ENCODE measurements at places on chromosomes 3 and 15.

DNA sequence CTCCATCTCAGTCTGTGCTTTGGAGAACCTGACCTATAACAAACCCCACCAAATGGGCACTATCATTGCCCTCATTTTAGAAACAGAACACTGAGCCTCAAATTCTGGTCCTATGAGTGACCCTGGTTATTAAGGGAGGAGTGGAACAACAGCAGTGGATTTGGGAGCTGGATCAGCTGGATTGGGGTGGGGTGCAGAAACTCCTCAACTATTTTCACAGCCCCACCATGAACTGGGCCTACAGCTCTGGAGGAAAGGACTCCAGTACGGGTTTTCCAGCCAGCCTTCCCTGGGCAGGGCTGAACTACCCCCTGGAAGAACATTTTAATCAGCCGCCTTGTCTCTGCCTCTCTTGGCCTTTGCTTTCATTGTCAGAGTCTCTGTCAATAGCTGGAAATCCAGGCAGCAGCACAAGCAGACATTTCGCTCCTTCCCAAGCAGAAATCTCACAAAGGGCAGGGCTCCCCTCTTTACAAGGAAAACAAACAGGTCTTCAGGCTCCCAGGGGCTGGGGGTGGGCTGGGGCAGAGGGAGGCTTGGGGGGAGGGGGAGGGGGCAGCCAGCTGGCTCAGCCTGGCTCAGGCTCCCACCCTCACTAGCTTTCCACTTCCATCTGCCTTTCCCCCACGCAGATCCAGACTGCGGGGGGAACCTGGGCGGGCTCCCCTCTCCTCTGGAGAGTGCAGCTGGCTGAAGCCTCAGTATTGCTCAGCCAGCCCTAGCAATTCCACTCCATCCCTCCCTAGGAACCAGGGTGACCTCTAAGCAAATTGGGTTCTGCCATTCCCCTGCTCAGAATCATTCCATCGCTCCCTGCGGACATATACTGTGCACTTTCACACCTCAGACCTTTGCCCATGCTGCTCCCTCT lies 13.7 kb upstream of the TLE3 start:
- DNase-seq = no peak

DNA sequence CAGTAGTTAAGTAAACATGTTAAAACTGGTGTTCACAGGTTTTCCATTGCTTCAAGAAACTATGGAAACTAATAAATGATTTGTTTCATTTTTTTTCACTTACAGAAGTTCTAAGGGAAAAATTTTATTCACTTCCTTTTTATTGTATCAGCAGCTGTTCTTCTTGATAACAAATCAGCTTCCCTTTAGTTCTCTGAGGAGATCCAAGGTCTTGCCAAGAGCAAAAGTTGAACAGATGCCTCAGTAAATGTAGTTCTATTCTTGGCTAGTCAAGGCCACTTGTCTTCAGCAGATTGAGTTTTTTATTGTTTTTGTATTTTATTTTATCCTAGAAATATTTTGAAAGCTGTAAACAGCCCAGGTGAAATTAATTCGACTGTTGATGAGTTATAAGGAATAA lies 41.8 kb downstream of the KCNH8 start:
- no peak for DNase-seq

DNA sequence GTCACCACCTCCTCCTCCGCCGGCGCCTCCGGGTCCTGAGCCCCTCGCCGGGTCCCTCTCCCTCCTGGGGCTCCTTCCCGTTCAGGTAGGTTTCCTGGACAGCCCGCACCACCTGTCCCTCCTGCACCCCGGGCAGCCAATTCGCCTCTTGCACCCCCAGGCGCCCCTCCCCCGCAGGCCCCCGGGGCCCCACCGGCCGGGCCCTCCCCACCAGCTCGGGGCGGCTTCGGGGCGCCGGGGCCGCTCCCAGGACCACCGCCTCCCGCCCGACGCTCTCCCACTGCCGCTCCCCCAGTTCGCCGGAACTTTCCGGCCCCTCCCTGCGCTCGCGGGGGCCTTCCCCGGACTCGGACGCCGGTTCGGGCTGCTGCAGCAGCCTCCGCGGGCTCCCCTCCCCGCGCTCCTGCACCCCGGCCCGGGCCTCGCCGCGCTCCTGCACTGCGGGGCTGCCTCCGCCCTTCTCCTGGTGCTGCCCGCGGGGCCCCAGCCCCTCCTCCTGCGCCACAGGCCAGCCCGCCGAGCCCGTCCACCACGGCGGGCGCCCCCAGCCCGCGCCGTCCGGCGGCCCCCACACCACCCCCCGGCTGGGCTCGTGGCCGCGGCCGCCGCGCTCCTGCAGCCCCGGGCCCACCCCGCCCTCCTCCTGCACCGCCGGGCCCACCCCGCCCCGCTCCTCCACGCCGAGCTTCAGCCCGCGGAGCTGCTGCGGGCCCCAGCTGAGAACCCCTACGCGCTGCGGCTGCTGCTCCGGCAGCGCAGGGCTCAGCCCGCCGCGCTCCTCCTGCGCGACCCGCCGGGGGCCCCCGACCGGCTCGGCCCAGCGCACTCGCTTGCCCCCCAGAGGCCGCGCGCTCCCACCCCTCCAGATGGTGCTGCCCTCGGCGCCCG lies 587 bp upstream of the TNK2 start:
- peak; percentile 51 for DNase-seq

GRCh38 chr15:69504352-69505040 lies 51.9 kb downstream of the RPLP1 start:
- DNase-seq = no peak

- no peak for DNase-seq
These were observed 25.6 kb downstream of the EAF1 start for GRCh38 chr3:15452961-15453360.

GRCh38 chr15:81111510-81112470 lies 22.3 kb upstream of the CFAP161 start:
- DNase-seq = no peak

DNA sequence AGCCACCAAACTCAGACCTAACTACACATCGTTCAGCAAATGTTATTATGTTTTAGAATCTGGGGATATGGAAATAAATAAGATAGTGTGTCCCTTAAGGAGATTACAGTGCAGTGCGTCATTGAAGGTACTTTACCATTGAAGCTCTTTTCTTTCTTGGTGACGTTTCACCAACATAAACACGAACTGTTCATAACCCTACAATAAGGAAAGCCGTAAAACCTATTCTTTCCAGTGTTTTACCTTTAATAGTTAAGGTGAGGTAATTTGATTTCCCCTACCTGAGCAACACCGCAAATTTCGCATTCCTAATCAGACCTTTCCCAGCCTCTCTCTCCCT lies 826 bp downstream of the CCDC66 start:
- DNase-seq = no peak

DNA sequence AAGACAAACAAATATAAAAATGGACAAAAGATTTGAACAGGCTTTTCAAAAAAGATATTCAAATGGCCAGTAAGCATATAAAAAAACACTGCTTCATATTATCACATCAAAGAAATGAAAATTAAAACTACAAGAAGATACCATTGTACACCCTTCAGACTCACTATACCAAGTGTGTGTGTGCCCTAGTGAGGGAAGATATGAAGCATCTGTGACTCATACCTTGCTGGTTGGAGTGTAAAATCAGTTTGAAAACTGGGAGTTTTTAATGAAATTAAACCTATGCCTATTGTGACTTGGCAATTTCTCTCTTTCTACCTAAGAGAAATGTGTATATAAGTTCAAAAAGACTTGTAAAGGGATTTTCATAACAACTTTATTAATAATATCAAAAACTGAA lies 23.5 kb upstream of the SLC15A2 start:
- DNase-seq = no peak

DNA sequence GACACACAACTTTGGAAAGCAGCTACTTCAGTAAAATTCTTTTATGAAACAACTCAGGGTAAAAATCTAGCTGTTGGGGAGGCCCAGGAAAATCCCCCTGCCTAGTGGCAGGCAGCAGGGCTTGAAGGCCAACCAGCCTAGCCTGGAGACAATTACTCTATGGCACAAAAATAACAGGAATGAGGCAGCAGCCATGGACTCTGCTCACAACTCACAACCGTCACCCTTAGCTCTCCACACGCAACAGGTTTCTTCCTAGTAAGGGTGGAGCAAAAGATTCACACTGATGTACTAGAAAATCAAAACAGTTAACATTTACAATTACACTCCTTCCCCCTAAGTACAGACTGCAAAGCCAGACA lies 530 bp upstream of the FBXL22 start:
- no peak for DNase-seq

DNA sequence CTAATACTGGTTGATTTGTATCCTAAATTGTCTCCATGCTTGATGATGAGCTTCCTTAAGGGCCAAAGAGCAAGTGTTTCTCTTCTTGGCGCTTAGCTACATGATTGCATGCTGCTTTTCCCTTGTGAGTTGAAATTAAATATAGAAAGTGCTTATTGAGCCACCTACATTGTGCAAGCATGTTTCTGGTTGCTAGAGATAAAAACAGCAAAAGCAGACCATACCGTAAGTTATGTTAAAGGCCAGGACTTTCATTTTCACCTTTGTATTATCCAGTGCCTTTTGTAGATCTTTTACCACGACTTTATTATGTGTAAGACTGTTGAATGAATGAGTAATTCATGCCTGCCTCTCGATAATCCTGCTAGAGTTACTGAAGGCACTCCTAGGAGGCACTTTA lies 41.9 kb upstream of the CCNB2 start:
- DNase-seq = no peak

DNA sequence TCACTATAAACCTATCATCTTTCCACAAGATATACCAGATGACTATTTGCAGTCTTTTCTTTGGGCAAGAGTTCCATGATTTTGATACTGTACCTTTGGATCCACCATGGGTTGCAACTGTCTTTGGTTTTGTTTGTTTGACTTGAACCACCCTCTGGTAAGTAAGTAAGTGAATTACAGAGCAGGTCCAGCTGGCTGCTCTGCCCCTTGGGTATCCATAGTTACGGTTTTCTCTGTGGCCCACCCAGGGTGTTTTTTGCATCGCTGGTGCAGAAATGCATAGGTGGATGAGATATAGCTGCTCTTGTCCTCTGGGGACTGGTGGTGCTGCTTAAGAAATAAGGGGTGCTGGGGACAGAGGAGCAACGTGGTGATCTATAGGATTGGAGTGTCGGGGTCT lies 33.8 kb downstream of the CHDH start:
- DNase-seq = no peak

GRCh38 chr3:124101643-124102042 lies 109.7 kb upstream of the ROPN1 start:
- DNase-seq = no peak

DNA sequence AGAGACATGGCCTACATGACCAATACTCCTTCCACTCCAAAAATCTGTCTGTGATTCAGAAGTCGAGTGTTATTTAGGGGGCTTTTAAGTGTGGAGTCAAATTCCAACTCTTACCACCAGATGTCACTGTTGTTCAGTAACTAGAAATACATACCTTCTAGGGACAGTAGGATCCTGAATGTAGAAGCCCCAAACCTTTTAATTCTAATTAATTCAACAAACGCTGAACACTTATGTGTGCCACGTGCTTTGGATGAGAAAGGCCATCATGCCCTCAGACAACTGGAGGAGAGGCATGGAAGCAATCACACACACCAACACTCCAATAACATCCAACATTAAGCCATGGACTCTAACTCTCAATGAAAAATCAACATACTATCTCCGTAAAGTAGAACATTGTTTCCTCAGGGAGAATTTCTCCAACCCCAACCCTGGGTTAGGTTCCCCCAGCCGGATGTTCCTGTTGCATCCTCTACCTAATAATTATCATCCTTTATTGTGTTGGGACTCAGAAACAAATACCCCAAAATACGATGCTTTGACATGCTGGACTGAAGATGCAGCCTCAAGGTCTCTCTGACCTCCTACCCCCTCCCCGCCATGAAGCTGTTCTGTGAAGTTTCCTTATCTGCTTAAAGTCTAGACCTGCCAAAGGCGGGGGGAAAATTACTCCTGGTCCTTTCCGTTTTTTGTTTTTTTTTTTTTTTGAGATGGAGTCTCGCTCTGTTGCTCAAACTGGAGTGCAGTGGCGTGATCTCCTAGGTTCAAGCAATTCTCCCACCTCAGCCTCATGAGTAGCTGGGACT lies 8.0 kb upstream of the CCDC13 start:
- DNase-seq = no peak

GRCh38 chr3:124283652-124284023 lies 291.7 kb upstream of the ROPN1 start:
- no peak for DNase-seq

DNA sequence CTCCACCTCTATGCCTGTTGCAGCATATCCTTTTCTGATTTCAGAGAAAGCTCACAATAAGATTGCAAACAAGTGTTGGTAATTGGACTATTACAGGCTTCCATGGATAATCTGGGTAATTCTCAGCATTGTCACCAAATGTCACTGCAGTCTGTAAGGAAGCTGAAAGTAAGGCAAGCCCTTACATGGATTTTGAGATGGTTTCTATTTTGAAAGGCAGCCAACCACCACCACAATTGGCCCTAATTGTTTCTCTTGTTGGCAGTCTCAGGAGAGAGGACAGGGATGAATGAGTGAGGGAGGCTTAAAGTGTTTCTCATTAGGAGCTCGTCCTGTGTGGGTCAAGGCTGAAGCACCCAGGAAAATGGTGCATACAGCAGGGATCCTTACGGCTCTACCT lies 879.9 kb downstream of the TUSC7 start:
- DNase-seq = no peak

GRCh38 chr3:160287666-160288065 lies 62.4 kb downstream of the C3orf80 start:
- DNase-seq = no peak

DNA sequence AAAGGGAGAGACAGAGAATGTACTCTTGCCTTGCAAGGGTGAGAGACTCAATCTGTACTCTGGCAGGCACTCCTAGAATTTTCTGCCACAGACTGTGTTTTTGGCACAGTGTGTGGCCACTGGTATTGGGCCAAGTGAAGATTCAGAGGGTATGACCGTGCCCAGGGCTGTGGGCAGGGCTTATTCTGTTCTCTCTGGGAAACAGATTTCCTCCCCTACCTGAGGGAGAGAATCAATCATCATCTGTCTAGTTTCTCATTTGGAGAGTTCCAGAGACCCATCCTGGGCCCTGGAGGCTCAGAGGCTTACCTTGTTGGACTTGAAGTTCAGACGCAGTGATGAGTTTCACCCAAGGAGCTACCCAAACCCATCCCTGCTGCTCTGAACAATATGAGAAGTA lies 28.2 kb downstream of the CSTA start:
- no peak for DNase-seq

- DNase-seq = no peak
These were observed 307.3 kb upstream of the RBMS3 start for GRCh38 chr3:28973609-28974008.

GRCh38 chr15:88657326-88658069 lies 18.7 kb downstream of the ISG20 start:
- DNase-seq = no peak

- no peak for DNase-seq
These were observed 150.9 kb upstream of the UBE2E2 start for GRCh38 chr3:23052208-23052607.

DNA sequence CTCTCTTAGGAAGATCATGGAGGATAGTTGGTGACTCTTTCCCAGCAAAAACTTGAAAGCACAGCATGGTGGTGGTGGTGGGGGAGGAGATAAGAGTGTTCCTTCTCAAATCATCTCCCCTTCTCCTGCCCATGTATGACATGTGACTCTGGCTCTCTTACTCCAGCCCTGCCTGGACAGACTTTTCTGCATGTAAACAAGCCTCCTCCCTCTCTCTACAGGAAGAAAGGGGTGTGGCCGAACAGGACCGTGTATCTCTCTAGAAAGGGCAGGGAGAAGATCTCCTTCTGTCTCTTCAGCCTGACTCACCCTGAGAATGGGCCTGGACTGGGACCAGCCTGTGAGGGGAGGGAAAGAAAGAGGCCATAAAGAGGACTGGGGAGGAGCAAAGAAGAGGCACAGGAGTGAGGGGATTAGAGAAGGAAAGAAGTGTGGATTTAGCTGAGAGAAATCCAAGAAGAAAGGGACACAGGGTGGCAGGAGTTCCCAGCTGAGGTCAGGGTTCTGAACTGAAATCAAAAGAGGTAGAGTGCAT lies 1.5 kb downstream of the CELF6 start:
- DNase-seq = no peak
